Left ventricle myocardium inferior (tissue), 1 donor: ENCODE measurements at places on chromosomes 11 and 22. TPM values are rescaled to one million over a fixed set of nuclear protein-coding genes. Genes with fewer than 3 reads are reported as not detected.

DNA sequence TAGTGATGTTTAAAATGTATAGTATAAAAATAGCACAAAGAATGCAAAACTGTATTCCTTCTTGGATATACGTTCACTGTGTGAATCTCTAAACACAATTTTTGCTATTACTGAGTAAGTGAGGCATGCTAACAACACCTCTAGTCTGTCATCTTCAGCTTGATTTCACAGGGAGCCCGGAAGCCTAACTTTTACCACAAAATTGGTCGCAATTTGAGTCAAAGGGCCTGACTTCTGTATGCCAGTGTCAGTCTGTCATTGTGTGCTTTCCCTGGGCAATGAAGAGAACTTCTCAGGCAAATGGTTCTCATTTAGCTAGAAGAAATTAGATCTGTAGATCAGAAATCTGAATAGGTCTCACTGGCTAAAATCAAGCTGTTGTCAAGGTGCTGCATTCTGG, 1059.5 kb downstream of the FAM181B start:
- no peak overlapping the region for H3K4me3 ChIP-seq
- DNase-seq = no peak
- no peak overlapping the region for H3K27ac ChIP-seq
- H3K36me3 ChIP-seq = no peaks in the 10 kb centered on the region
- no peaks in the 10 kb centered on the region for H3K4me1 ChIP-seq

DNA sequence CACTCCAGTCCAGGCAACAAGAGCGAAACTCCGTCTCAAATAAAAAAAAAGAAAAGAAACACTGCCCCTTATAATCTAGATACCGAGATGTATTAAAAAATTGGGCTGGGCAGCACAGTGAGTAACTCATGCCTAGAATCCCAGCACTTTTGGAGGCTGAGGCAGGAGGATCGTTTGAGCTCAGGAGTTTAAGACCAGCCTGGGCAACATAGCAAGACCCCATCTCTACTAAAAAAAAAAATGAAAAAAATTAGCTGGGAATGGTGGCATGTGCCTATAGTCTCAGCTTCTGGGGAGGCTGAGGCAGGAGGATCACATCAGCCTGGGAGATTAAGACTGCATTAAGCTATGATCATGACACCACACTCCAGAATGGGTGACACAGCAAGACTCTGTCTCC, 24.9 kb downstream of the DDX6 start:
- peaks cover 51% of the 10 kb centered on the region for H3K4me1 ChIP-seq
- H3K27me3 ChIP-seq = no peaks in the 10 kb centered on the region
- H3K27ac ChIP-seq = no peak overlapping the region
- peaks cover 64% of the 10 kb centered on the region for H3K36me3 ChIP-seq
- H3K4me3 ChIP-seq = no peak overlapping the region
- no peak for DNase-seq

- no peak overlapping the region for H3K4me3 ChIP-seq
- peak; percentile 2 for DNase-seq
Measured at GRCh38 chr22:44586351-44586990, 88.4 kb upstream of the RTL6 start.

The KRTAP5-2 gene
- not detected for total RNA-seq

GRCh38 chr22:23159291-23159630, 14.0 kb downstream of the RAB36 start:
- no peak overlapping the region for H3K27ac ChIP-seq
- H3K36me3 ChIP-seq = no peaks in the 10 kb centered on the region
- no peaks in the 10 kb centered on the region for H3K4me1 ChIP-seq
- no peak overlapping the region for H3K4me3 ChIP-seq

The MYO7A gene
- 3.2 TPM for total RNA-seq
